Right atrium auricular region (tissue), 2 donors: ENCODE measurements at places on chromosomes 3 and 15. TPM values are rescaled to one million over a fixed set of nuclear protein-coding genes. Genes with fewer than 3 reads are reported as not detected.

DNA sequence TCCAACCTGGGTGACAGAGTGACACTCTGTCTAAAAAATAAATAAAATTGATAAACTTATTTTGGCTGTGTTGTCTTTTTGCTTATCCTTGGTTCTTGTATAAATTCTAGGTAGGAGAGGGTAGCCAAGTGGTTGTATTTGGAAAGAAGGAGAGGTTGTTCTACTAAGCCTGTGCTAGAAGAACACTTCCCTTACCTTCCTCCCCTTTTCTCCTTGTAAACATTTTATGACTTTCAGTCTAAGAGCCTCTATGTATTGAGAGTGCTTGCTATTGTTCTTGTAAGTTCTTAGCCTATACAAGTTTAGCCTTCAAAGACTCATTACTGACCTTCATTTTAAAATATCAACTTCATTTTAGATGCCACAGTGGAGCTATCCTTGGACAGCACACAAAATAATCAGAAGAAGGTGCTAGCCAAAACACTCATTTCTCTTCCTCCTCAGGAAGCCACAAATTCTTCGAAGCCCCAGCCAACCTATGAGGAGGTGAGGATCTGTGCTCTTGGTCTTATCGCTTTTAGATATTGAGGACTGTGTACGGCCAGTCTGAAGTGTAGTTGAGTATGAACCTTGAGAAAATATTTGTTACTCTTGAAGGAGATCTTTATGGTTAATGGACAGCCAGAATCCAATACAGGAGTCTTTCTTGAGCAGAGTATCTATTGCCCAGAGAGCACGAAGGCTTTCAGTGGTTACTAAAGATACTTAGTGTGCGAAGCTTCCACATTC lies 22.1 kb downstream of the SNX1 start:
- H3K36me3 ChIP-seq: peaks cover 88% of the 10 kb centered on the region
- H3K4me3 ChIP-seq: no peak overlapping the region
- H3K27ac ChIP-seq: no peak overlapping the region
- H3K4me1 ChIP-seq: peaks cover 13% of the 10 kb centered on the region
- no peak for DNase-seq

The SETD2 gene
- 34.2 TPM for total RNA-seq

The LNP1 gene
- 4.6 TPM for total RNA-seq

- no peak overlapping the region for H3K27ac ChIP-seq
- no peak overlapping the region for H3K4me3 ChIP-seq
- no peak for DNase-seq
- H3K27me3 ChIP-seq: no peaks in the 10 kb centered on the region
These were observed 55.8 kb downstream of the TBC1D5 start for GRCh38 chr3:17686613-17687012.

The SH2D7 gene
- not detected for total RNA-seq

The NOX5 gene
- total RNA-seq: 0.16 TPM

DNA sequence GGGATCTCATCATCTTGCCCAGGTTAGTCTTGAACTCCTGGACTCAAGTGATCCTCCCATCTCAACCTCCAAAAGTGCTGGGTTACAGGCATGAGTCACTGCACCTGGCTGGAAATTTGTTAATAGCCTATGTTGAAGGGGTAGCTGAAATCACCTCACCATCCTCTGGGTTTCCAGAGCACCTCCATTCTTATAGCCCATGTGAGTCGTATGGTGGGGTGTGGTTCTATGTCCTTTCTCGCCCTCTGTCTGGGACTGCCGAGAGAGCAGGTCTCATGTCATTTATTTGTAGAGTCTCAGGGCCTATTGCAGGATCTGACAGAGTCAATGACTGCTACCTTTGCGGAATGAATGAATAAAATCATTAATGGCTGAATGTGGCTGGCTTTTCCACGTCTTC lies 20.9 kb downstream of the CEMIP start:
- H3K4me3 ChIP-seq: no peak overlapping the region
- H3K4me1 ChIP-seq: no peaks in the 10 kb centered on the region
- H3K27me3 ChIP-seq: no peaks in the 10 kb centered on the region
- H3K36me3 ChIP-seq: no peaks in the 10 kb centered on the region
- no peak for DNase-seq
- H3K27ac ChIP-seq: no peak overlapping the region

DNA sequence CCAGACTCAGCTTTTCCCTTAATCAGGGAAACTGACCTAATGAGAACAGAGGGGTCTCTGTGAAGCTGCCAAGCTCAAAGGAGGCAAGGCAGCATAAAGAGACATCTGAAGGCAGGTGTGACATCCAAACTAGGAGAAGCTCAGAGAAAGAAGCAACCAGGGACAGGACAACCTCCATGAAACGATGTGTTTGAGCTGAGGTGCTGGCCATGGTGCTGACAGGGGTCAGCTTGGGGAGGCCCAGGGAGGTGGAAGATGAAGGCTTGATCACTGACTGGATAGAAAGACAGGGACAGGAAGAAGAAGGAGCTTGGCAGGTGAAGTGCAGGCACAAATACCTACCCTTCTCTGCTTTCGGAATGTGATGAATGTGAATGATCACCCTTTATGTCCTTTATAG lies 179.5 kb upstream of the NSMCE3 start:
- DNase-seq: no peak
- no peaks in the 10 kb centered on the region for H3K36me3 ChIP-seq
- no peak overlapping the region for H3K4me3 ChIP-seq
- no peak overlapping the region for H3K27ac ChIP-seq
- peaks cover 7% of the 10 kb centered on the region for H3K4me1 ChIP-seq

The SLC6A20 gene
- not detected for total RNA-seq

- DNase-seq: no peak
- no peak overlapping the region for H3K4me3 ChIP-seq
- no peaks in the 10 kb centered on the region for H3K36me3 ChIP-seq
- peak overlapping the region; percentile 52 for H3K27ac ChIP-seq
- H3K4me1 ChIP-seq: peaks cover 45% of the 10 kb centered on the region
- no peaks in the 10 kb centered on the region for H3K27me3 ChIP-seq
These were observed 6.6 kb downstream of the GRIP2 start for GRCh38 chr3:14533457-14533958.

GRCh38 chr3:8864402-8865350 lies 95.3 kb upstream of the OXTR start:
- H3K27ac ChIP-seq: no peak overlapping the region
- DNase-seq: no peak
- H3K4me3 ChIP-seq: no peak overlapping the region
- H3K27me3 ChIP-seq: no peaks in the 10 kb centered on the region
- H3K36me3 ChIP-seq: no peaks in the 10 kb centered on the region

The SMCO1 gene
- total RNA-seq: 42.3 TPM

The GOLGA8T gene
- 0.44 TPM for total RNA-seq

GRCh38 chr3:98779541-98780335 lies 16.6 kb downstream of the ST3GAL6 start:
- no peaks in the 10 kb centered on the region for H3K27me3 ChIP-seq
- peaks cover 48% of the 10 kb centered on the region for H3K4me1 ChIP-seq
- H3K27ac ChIP-seq: peak overlapping the region; percentile 43
- no peaks in the 10 kb centered on the region for H3K36me3 ChIP-seq
- no peak for DNase-seq

The MORC1 gene
- not detected for total RNA-seq

GRCh38 chr3:138119423-138119766 lies 4.0 kb upstream of the DZIP1L start:
- H3K36me3 ChIP-seq: no peaks in the 10 kb centered on the region
- no peak for DNase-seq
- no peak overlapping the region for H3K4me3 ChIP-seq
- H3K27me3 ChIP-seq: no peaks in the 10 kb centered on the region
- H3K4me1 ChIP-seq: peaks cover 14% of the 10 kb centered on the region

DNA sequence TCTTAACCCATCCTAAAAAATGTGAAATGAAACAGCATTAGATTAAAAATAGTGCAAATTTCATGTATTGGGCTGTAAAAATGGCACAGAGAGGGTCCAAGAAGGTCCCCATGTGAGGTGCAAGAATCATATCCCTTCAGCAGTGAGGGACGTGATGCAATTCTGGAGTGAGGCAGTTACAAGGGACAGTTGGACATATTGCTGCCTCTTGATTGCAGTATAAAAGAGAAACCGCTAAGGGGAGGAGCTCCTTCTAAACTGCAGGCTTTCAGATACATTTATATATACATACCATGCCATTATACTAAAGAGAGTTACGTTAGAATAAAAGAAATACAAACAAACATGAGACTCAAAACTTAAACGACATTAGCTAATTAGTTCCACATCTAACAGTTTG lies 304.2 kb upstream of the CTNNB1 start:
- H3K4me3 ChIP-seq: no peak overlapping the region
- H3K4me1 ChIP-seq: no peaks in the 10 kb centered on the region
- no peaks in the 10 kb centered on the region for H3K36me3 ChIP-seq
- no peaks in the 10 kb centered on the region for H3K27me3 ChIP-seq

The BTLA gene
- not detected for total RNA-seq

DNA sequence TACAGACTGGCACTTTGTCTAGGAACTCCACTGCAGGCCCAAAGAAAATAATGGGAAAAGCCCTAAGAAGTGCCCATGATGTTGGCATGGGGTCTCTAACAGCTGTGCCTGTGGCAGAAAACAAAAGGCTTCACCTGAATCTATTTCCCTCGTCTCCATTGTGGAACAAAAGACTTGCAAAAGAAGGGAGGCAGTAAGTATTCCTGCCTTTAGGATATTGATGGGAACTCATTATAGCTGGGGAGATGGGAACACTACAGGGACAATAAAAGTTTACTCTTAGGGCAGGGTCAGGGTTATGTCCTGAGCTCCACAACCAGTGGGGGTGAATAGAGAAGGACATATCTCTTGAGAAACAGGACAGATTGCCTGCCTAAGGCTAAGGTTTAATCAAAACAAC lies 930.6 kb upstream of the EPHA6 start:
- H3K27me3 ChIP-seq: no peaks in the 10 kb centered on the region
- no peak overlapping the region for H3K27ac ChIP-seq
- no peak for DNase-seq
- H3K4me1 ChIP-seq: no peaks in the 10 kb centered on the region
- no peak overlapping the region for H3K4me3 ChIP-seq

DNA sequence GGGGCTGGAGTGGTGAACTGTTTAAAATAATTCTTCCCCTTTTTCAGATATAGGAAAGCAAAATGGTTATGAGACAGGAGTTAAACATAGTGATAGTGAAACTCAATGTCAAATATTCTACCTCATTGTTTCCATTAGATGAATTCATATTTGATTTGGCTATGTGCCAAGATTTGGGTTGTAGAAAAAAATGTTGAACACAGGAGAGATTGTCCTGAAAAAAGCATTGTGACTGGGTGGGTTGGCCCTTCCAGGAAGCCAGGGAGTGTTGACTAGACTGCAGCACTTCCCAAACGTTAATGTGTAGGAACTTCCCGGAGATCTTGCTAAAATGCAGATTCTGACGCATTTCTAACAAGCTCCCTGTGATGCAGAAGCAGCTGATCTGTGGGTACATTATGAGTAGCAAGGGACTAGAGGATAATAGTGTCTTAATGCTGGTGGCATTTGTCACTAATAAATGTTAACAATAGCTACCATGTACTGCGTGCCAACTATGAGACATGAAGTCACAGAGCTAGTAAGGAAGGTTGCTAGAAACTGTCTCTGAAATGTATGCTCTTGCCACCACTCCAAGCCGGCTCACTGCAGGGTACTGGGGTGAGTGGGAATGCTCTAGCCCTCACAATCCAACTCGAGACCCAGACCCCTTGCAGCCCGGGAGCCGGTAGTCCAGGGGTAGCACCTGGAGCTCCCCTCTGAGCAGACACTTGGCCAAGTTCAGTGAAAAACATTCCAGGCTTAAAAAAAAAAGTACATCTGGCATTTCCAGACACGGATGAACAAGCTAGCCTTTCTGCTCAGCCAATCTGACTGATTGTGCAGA lies 120.6 kb downstream of the CD47 start:
- H3K27me3 ChIP-seq: no peaks in the 10 kb centered on the region
- no peak overlapping the region for H3K4me3 ChIP-seq
- H3K36me3 ChIP-seq: no peaks in the 10 kb centered on the region
- peaks cover 15% of the 10 kb centered on the region for H3K4me1 ChIP-seq

DNA sequence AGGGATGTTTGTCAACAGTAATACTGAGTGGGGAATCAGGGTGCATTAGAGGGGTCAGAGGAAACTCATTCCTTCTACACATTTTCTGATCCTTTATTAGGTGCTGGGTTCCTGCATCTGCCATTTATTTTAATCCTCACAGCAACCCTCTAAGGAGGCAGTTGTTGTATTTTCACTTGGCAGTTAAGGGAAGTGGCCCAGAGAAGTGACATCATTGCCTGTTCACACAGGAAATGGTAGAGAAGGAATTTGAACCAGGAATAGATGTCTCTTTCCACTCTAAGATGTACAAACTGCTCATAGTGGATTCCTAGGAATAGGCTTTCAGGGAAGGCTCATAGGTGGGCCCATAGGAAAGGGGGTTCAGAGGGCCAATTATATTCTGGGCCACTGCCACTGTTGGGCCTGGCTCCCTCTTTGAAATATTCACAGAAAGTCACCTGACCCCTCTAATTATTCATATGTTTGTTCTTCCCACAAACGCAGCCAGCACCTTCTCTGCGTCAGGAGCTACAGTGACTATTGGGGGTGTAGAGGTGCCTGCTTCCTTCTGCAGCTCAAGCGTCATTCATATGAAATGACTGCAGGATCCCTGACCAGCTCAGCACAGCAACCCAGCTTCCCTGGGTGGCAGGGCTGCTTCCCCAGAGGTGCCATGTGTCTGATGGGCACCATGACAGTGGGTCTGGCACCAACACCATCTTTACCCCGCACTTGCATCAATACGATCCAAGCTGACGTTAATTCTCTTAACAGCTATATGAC lies 163.9 kb upstream of the SMAD3 start:
- DNase-seq: no peak

DNA sequence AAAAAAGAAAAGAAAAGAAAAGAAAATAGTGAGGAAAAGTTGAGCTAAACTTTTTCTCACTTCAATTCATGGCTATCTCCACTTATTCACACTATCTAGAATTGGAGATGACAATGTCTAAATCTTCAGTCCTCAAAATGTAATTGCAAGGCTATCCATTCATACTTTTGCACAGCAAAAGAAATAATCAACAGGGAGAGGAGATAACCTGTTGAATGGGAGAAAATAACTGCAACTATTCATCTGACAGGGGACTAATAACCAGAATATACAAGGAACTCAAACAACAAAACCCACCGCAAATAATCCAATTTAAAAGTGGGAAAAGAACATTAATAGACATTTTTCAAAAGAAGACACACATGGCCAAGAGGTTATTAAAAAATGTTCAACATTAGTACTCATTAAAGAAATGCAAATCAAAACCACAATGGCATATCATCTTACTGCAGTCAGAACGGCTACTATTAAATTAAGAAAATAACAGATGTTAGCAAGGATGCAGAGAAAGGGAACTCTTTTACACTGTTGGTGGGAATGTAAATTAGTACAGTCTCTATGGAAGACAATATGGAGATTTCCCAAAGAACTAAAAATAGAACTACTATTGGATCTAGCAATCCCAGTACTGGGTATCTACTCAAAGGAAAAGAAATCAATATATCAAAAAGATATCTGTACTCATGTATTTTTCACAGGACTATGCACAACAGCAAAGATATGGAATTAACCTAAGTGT lies 73.5 kb upstream of the PPIB start:
- no peak overlapping the region for H3K4me3 ChIP-seq
- no peak overlapping the region for H3K27ac ChIP-seq
- DNase-seq: no peak
- H3K36me3 ChIP-seq: no peaks in the 10 kb centered on the region
- H3K4me1 ChIP-seq: no peaks in the 10 kb centered on the region
- no peaks in the 10 kb centered on the region for H3K27me3 ChIP-seq

- peaks cover 58% of the 10 kb centered on the region for H3K36me3 ChIP-seq
- DNase-seq: no peak
- no peak overlapping the region for H3K27ac ChIP-seq
These were observed 16.5 kb downstream of the GORASP1 start for GRCh38 chr3:39090922-39091321.

The DCUN1D1 gene
- 14.2 TPM for total RNA-seq

GRCh38 chr3:50297896-50298725 lies 1.1 kb downstream of the HYAL3 start:
- peak overlapping the region; percentile 89 for H3K27ac ChIP-seq
- no peak for DNase-seq
- no peaks in the 10 kb centered on the region for H3K36me3 ChIP-seq
